ENCODE measurements at places on chromosomes 4 and X.

GRCh38 chr4:13856387-13856786, 228.9 kb upstream of the BOD1L1 start:
- no peak for DNase-seq

DNA sequence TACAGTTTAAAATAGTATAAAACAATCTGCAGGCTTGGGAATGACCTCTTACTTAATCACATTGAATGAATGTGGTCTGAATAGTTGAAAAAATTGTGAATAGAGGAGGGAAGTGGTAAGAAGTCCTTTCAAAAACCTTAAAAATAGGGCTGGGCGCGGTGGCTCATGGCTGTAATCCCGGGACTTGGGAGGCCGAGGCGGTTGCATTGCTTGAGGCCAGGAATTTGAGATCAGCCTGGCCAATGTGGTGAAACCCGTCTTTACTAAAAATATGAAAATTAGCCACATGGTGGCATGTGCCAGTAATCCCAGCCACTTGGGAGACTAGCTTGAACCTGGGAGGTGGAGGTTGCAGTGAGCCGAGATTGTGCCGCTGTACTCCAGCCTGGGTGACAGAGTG, 36.5 kb downstream of the HERC3 start:
- no peak for DNase-seq

- no peak for DNase-seq
Measured at GRCh38 chr4:164755432-164755831, 1.5 kb downstream of the SMIM31 start.

GRCh38 chr4:111610681-111611080, 534.6 kb upstream of the FAM241A start:
- DNase-seq, result no peak

DNA sequence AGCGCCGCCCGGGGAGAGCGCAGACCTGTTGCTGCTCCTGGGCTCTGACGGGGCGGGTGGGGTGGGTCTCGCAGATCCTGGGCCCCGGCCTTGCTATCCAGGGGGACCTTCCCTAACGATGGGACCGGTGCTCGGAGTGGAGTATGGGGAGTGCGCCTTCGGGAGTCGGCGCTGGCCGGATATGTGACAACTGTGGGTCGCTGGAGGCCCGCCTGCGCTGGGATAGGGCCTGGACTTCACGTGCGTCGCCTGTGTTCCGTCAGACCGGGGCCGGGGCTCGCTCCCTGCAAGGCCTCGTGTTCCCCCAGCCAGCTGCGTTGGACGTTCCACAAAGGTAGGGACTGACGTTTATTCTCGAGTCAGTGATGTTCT, 1.3 kb downstream of the TBL1X start:
- no peak for DNase-seq
